ENCODE measurements at places on chromosomes 1 and 21.

- no peak for DNase-seq
Measured at GRCh38 chr1:184958554-184959353, 15.6 kb downstream of the NIBAN1 start.

GRCh38 chr1:161096530-161096929 lies 1.6 kb upstream of the KLHDC9 start:
- DNase-seq, result no peak

GRCh38 chr1:215263636-215264035 lies 181.1 kb downstream of the KCNK2 start:
- no peak for DNase-seq

DNA sequence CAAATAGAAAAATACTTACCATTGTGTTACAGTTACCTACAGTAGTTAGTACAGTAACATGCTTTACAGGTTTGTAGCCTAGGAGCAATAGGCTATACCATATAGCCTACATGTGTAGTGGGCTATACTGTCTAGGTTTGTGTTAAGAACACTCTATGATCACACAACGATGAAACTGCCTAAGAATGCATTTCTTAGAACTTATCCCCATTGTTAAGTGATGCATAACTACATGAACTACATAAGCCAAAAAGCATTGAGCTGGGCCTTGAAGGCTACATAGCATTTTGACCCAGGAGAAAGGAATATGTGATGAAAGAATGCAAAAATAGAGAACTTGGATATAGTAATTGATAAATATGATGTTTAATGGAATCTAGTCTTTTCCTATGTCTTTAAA lies 46.4 kb upstream of the JUN start:
- no peak for DNase-seq
